Mammary microvascular endothelial cell (primary cell): ENCODE measurements at places on chromosomes 12 and 14. TPM values are rescaled to one million over a fixed set of nuclear protein-coding genes. Genes with fewer than 3 reads are reported as not detected.

The TEX52 gene
- not detected in 2 replicates for total RNA-seq

The PTPN21 gene
- total RNA-seq, result 4.9 and 7.0 TPM in 2 replicates

The EGLN3 gene
- 0.30 TPM in 1 of 2 replicates, not detected in the other for total RNA-seq

The WDHD1 gene
- 12.9 and 13.3 TPM in 2 replicates for total RNA-seq

The GNB3 gene
- total RNA-seq, result 0.10 and 0.20 TPM in 2 replicates

The SPIC gene
- not detected in 2 replicates for total RNA-seq
